DMS79 (cell line): ENCODE measurements at places on chromosomes 5 and 9.

- DNase-seq = no peak
Measured at GRCh38 chr5:103458497-103459040, 104.0 kb downstream of the NUDT12 start.

- DNase-seq = no peak
Measured at GRCh38 chr9:78383130-78383529, 86.2 kb downstream of the PSAT1 start.

GRCh38 chr5:133919148-133920136 lies 49.0 kb downstream of the C5orf15 start:
- no peak for DNase-seq

- DNase-seq = no peak
Measured at GRCh38 chr9:35490155-35490909, 421 bp downstream of the RUSC2 start.

- DNase-seq = no peak
Measured at GRCh38 chr5:171484460-171484899, 65.0 kb downstream of the FGF18 start.

DNA sequence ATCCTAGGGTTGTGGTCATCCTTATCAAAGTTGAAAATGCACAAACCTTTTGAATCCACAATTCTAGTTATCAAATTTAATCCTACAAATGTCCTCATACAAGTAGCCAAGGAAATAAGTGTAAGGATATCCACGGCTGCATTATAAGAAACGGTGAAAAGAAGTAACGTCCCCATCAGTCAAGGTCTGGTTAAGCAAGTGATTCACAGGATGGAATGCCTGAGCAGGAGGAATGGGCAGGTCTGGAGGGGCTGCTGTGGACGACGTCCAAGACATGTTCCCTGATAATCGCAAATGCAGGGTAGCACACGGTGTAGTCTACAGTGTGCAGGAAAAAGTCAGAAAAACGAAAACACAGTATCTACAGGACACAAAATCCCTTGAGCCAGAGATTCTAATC lies 118.6 kb downstream of the ADAMTS2 start:
- no peak for DNase-seq

DNA sequence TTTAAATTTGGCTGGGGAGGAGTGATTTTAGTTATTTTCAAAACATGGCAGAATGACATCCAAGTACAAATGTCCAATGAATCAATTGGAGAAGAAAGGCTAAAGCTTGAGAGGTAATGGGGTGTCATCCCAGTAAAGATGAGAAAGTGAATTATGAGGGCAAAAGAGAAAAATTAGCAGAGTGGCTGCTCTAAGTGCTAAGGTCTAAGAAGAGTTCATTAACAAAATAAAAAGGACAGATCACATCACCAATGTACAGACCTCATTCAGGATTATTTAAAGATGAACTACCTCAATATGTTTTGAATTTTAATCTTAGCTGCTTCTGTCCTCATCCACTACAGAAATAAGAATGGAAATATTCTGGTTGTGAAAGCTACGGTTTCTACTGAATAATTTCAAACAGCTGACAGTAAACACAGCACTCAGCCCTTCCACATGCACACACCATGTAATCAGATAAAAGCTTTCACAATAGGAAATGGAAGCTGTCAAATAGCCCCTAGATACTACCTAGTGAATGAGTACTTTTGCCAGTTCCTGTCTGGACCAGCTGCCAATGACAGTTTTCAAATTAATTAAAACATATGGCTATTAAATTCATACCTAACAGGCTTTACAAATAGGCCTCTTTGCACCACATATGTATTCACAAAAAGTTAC lies 171.5 kb downstream of the SSBP2 start:
- no peak for DNase-seq

DNA sequence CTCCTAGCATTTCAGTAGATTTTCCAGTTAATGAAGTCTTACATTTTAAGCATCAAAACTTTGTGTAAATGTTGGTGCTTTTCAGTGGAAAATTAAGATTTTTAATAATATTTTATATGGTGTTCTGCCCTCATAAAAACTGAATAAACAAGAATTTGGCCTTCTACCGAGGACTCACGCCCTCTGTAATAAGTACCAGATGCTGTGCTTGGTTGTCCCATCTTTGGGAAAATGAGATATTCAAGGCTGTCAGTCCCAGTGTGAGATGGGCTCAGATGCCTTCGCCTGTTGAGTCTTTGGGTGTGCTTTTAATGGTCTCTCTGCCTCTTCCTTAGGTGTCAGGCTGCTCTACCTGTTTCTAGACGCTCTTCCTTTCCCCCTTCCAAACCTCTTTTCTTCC lies 28.7 kb downstream of the GALNT12 start:
- no peak for DNase-seq

GRCh38 chr5:54249210-54250028 lies 61.0 kb downstream of the ARL15 start:
- no peak for DNase-seq

- no peak for DNase-seq
Measured at GRCh38 chr5:67223211-67223610, 26.6 kb upstream of the CD180 start.

- no peak for DNase-seq
Measured at GRCh38 chr9:87545858-87546257, 48.2 kb downstream of the DAPK1 start.

- no peak for DNase-seq
Measured at GRCh38 chr9:33192493-33193255, 25.5 kb upstream of the B4GALT1 start.

- DNase-seq = no peak
Measured at GRCh38 chr5:120528609-120529008, 64.5 kb downstream of the PRR16 start.

GRCh38 chr5:87266914-87267573 lies 639 bp upstream of the RASA1 start:
- no peak for DNase-seq

DNA sequence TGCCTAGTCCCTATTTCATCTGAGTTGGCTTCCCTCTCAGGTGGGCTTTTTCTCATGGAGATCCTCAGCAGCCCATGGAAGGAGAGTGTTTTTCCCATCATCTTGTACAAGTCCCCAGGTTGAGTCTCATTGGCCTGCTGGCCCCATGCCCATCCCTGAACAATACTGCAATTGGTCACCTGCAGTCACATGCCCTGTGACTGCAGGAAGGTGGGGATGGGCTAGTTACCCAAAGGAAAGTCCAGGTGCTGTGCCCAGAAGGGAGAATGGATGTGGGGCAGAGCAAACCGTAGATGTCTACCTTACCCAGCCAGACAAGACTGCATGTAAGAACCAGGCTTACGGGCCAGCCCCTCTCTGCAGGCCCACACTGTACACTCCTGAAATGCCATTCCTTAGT lies 54.0 kb upstream of the SAP30L start:
- DNase-seq = no peak

GRCh38 chr9:93065135-93065720 lies 6.7 kb downstream of the SUSD3 start:
- no peak for DNase-seq

GRCh38 chr5:57749396-57749795 lies 266.8 kb upstream of the ACTBL2 start:
- DNase-seq = no peak

DNA sequence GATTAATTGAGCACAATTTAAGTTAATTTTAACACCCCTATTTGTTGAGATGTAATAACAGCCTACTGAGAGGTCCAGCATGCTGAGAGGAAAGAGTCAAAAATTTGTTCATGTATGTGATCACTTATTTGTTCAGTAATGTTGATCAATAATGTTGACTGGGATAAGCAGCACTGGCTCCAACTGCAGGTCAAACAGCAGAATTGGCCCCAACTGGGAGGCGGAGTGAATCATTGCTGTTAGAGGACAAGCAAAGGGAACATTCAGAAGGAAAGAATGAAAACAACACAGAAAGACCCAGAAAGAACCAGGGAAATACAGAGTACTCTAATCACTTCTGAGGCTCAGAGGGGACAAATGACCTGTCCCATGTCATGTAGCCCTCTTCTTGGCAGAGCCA lies 221.1 kb downstream of the COMMD10 start:
- no peak for DNase-seq

GRCh38 chr5:91127456-91128081 lies 255.5 kb downstream of the ARRDC3 start:
- DNase-seq = no peak

DNA sequence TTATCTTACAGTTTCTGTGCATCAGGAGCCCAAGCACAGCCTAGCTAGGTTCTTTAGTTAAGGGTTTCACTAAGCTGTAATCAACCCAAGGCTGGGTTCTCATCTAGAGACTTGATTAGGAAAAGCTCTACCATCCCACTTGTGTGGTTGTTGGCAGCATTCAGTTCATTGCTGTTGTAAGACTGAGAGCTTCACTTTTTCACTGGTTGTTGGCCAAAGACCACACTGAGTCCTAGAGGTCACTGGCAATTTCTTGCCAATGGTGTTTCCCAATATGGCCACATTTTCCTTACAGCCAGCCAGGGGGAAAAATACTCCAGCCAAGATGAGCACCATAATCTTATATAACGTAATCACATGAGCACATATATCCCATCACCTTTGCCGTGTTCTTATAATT lies 74.3 kb downstream of the SMIM15 start:
- DNase-seq = no peak
